Activated T-cell treated with anti-CD3 and anti-CD28 coated beads, Interleukin-2, amount 50 U/mL, for 48 hours (primary cell): ENCODE measurements at places on chromosomes 2 and 18.

DNA sequence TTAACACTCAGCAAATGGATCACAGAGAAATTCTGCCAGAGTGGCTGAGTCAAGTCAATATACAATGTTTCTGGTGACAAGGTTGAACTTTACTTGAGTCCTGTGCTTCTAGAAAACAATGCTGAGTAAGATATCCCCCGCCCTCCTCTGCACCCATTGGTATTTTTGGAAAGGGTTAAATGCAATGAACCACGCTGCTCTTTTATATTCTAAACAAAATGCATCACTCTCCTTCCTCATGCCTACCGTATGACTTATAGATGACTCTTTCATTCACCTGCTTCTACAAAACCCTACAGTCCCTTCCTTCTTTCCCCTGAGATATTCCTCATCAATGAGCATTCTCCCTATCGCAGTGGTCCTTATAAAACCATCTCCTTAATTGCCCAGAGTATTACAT, 168.8 kb downstream of the TXNL1 start:
- DNase-seq = no peak

DNA sequence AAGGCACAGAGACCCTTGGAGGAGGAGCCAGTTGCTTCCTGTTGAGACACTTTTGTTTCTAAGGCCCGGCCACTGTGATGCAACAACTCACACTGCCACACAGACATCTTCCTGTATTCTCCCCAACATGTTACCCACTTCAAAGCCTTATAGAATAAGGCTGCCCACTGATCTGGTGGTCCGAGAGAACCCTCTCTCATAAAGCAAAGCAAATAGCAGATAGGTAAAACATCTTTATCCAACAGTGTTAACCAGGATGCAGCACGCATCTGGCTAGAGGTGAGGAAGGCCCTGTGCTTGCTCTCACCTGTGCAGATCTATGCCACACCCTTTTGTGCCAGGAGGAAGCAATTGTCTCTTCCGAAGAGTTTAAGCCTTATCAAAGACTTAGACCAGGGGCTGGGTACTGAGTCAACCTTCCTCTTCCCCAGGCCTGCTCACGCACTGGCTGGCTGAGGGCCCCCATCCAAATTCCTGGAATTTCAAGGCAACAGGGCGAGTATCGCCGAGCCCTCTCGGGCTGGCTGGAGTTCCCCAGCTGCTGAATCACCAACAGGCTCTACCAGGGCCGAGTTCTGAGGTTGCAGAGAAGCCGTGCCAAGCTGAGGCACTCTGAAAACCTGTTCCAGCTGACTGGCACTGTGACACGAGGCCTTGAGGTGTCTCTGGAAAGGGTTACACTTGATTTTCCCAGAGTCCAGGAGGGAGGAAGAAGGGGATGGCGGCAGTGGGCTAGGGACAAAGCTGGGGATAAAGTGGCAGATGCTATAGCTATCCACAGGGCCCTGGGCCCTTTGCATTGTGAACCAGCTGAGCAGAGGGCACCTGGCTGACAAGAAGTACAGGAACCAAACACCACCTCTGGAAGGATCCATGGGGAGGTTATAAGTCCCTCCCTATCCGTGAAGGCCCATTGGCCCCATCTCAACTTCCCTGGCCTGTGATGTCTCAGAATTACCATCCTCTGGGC, 29.3 kb downstream of the TGFA start:
- DNase-seq = peak; percentile 37

DNA sequence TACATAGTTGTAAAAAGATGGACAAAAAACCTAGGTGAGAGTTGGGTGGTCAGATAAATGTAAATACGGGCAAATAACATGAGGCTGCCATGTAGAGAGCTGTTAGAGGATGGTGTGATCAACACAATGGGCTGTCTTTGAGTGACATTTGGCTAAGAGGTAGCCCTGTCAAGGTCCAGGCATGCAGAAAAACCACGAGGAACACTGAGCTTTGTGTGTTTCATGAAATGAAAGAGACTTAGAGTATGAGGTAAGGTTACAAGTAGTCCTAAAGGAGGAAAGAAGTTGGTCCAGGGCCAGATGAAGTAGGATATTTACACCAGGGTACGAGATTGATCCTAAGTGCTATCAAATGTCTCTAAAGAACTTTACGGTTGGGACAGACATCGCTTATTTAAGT, 160.9 kb downstream of the RDH14 start:
- DNase-seq = no peak

- no peak for DNase-seq
Observed at GRCh38 chr18:21314724-21315123, 72.7 kb downstream of the GREB1L start.

DNA sequence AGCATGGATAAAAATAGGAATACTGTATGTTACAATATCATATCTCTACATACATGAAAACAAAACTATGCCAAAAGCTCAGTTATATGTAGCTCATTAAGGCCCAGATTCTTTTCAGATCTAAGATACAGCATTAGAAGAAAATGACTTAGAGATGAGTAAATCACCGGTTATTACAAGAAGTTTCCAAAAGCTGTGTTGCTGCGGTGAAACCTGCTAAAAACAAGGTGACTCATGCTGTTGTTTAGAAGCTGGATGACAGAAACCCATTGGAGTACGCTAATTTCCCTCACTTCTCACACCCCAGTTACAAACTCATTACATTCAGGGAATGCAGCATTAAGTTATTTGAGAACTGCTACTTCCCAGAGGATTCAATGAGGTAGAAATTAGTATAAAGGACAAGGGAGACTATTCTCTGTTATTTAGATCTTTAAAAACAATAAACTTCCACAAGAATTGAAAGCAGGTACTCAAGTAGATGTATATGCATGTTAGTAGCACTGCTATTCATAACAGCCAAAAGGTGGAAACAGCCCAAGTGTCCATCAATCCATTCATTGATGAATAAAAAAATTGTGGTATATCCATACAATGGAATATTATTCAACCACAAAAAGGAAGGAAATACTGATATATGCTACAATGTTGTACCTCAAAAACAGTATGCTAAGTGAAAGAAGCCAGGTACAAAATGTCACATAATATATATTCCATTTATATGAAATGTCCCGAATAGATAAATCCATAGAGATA, 32.6 kb downstream of the RBKS start:
- no peak for DNase-seq

GRCh38 chr2:69436596-69436937, 668 bp downstream of the NFU1 start:
- DNase-seq = no peak
